T47D (cell line): ENCODE measurements at places on chromosomes 5 and 9.

DNA sequence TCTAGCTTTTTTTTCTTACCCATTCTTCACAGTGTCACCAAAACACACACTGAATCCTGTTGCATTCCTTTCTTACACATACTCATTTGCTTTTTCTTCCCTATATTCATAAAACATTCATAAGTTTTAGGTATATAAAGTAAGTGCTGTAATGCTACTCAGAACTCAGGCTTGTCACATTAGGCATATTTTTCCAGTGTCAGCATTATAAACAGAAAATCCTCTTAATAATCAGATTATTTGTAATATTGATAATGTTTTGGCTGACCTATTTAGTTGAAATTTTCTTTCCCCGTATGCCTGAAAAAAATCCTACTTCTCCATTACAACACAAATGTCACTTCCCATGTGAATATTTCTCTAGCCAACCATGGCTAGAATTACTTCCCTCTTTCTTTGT lies 743.0 kb upstream of the NUDT12 start:
- no peak for DNase-seq

DNA sequence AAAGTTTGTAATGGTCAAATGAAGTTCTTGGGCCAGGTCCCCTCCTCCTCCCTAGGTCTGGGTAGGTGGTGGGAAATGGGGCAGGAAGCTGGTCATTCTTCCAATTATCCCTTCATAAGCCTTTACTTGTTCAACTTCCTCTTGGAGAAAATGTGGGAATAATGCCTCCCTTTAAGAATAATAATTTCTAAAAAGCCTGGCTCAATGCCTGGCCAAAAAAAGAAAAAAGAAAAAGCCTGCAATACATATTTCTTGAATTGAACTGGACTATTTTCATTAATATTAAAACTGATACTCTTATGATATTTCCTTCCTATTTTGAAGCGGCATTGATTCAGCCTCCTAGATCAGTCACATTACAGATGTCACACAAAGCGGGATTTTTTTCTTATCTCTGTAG lies 600.9 kb downstream of the CCDC171 start:
- no peak for DNase-seq

DNA sequence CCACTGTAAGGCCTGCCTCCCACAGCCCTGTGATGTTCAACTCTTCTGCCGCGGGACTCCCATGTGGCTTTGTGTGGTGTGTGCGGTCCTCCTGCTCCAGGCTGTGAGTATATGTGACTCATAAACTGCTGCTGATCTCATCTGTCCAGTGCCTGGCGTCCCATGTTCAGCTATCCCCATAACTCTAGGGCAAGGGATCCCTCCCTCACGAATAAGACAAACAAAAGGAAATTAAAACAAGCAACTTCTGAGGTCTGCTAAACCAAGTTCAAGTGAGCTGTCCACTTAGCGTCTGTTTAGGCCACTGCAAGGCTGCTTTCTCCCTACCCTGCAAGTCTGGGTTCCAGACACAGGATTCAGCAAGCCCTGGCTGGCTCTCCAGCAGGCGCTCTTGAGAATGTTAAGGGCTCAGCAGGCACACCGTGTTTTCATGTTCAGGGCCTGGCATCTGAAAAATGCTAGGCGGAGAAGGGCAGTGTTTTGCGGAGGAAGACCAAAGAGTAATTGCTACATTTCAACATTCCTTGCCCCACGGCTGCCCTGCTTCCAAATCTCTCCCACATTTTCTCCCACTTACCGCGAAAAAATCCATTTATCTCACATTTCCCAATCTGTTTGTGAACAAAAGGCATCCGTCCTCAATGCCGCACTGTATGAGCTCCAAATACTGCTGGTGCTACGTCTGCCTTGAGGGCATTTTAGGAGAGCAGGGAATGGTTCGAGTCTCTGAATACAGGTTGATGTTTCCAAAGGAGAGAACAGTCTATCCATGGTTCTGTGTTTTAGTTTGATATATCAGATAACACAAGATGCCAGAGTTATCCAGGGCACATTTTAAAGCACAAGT lies 280.2 kb downstream of the SEMA5A start:
- DNase-seq: no peak

DNA sequence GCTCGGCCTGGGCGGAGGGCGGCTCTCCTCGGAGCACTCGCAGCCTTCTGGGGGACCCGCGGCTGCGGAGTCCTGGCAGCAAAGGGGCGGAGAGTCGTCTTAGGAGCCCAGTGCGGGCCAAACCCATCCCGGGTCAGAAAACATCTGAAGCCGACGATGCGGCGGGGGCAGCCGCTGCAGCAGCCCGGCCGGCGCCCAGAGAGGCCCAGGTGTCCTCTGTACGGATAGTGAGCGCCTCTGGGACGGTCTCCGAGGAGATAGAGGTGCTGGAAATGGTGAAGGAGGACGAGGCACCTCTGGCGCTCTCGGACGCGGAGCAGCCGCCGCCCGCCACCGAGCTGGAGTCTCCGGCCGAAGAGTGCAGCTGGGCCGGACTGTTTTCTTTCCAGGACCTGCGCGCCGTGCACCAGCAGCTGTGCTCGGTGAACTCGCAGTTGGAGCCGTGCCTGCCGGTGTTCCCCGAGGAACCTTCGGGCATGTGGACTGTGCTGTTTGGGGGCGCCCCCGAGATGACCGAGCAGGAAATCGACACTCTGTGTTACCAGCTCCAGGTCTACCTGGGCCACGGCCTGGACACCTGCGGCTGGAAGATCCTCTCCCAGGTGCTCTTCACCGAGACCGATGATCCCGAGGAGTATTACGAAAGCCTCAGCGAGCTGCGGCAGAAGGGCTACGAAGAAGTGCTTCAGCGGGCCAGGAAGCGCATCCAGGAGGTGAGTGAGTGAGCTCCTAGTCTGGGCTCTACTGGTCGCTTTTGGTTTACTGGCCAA lies 1.2 kb downstream of the JMY start:
- peak; percentile 67 for DNase-seq

DNA sequence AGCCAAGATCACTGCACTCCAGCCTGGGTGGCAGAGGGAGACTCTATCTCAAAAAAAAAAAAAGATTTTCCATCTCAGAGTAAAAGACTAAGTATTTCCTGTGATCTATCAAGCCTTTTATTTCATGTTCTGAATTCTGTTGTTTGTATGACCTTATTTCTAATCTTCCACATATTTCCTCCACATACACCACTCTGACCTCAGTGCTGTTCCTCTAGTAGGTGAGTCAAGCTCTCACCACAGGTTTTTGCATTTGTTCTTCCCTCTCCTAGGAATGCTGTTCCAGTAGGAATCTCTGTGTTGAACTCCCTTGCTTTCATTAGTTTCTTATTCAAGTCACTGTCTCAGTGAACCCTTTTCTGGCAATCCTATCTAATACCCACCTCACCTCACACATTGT lies 68.1 kb downstream of the INVS start:
- DNase-seq: no peak

- DNase-seq: no peak
Measured at GRCh38 chr9:83701769-83702168, 6.0 kb downstream of the UBQLN1 start.

DNA sequence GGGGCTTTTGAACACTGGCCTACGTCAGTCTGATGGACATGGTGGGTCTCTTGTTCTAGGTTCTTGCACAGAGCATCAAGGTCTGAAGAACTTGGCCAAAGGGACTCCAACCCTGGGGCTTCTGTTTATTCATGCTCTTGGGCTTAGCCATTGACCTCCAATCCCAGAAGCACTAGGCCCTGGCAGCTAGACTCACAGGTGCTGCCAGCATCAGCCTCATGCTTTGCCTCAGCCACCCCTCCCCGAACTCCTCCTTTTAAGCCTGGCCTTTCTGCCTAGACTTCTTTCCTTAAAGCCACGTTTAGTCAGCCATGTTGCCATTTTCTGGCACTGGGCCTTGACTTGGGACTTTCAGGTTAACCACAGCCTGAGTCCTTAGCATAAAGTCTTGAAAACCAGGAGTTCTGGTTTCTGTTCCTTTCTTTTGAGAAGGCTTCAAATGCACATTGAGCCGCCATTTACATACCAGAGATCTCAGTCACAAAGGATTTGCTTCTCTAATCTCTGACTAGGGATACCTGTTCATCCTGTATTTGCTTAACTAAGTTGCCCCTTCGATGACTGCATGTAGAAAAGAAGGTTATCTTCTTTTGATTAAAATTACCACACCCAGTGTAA lies 54.7 kb downstream of the ANGPTL2 start:
- DNase-seq: no peak

- DNase-seq: no peak
Measured at GRCh38 chr9:82513242-82513751, 524.7 kb downstream of the SPATA31D1 start.

- no peak for DNase-seq
Measured at GRCh38 chr9:132516911-132517310, 65.5 kb upstream of the BARHL1 start.

- DNase-seq: no peak
Measured at GRCh38 chr5:5695266-5695665, 272.8 kb downstream of the ICE1 start.

- no peak for DNase-seq
Measured at GRCh38 chr9:70778568-70778967, 342.9 kb downstream of the TRPM3 start.

- DNase-seq: no peak
Measured at GRCh38 chr5:52840277-52841050, 52.7 kb downstream of the ITGA1 start.
